Body of pancreas (tissue), 4 donors: ENCODE measurements at places on chromosomes 2 and 18.

- DNase-seq: peak; percentile 30
Observed at GRCh38 chr18:56637711-56638231, 621 bp downstream of the TXNL1 start.

- DNase-seq: no peak
Observed at GRCh38 chr2:48461721-48462120, 68.2 kb upstream of the STON1 start.

- no peak for DNase-seq
Observed at GRCh38 chr2:30038419-30038818, 108.4 kb upstream of the YPEL5 start.

GRCh38 chr2:211513446-211513845 is 957.0 kb downstream of the CPS1 start:
- no peak for DNase-seq

- no peak for DNase-seq
Observed at GRCh38 chr2:208982831-208983230, 441.0 kb upstream of the MAP2 start.

DNA sequence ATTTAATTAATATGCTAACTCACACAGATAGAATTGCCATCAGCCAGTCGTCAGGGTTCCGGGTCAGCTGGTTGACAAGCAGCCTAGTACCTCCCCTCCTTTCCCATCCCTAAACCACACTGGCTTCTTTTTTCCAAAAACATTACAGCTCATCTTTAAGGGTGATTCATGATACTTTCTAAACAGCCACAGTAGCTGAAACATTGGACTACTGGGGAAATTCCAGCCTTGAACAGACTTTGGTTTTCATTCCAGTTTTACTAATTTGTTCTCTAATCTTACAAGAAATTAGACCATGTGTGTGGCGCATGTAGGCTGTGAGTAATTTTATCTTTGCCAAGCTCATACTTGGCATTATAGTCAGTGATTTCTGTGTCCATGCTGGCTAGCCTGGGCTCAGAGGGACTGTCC is 110.8 kb downstream of the FMNL2 start:
- no peak for DNase-seq

DNA sequence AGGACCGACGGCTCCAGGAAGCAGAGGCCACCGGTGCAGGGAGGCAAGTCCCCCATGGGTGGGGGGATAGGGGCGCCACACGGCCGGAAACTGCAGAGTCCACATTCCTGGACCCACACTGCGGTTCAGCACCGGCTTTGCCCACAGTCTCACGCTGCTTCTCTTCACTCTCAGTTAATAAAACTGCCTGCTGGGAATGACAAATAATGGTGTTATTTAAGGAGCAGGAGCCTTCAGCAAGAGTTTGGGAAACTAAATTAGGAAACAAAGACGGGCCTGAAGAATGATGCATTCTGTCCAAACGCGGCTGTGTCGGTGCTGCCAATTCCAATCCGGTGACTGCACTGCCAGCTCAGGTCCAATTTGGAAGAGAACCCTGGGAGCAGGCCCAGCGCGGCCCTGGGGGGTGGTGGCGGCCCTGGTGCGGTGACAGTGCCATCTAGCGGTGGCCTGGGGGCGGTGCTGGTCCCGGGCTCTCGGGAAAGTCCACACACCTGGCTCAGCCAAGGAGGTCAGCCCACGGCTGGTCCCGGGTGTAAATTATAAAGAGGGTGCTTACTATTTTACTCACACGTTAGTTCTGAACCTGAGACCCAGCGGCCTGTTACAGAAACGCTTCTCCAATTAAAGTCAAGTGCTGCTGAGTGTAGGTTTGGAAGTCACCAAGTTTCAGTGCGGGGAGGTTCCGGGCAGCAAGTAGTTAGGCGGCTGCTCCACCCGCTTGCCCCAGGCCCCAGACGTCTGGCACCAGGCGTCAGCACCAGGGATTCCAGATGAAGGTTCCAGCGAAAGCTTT is 73.1 kb upstream of the PXDN start:
- peak; percentile 85 for DNase-seq

DNA sequence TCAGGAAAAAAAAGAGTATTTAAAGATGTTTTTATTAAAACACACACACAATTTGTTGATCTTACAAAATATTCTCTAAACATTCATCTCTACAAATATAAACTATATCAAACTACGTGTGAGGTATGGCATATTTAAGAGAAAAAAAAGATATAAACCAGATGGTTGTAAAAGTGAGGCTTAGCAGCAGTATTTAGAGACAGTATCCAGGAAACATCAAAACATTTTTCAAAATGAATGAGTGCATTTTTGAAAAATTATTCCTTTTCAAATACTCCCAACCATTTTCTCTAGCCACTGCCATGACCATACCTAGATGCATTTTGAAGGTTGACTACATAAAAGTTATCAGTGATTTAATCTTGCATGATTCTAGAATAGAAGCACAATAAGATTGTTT is 38.2 kb upstream of the RAB27B start:
- no peak for DNase-seq

DNA sequence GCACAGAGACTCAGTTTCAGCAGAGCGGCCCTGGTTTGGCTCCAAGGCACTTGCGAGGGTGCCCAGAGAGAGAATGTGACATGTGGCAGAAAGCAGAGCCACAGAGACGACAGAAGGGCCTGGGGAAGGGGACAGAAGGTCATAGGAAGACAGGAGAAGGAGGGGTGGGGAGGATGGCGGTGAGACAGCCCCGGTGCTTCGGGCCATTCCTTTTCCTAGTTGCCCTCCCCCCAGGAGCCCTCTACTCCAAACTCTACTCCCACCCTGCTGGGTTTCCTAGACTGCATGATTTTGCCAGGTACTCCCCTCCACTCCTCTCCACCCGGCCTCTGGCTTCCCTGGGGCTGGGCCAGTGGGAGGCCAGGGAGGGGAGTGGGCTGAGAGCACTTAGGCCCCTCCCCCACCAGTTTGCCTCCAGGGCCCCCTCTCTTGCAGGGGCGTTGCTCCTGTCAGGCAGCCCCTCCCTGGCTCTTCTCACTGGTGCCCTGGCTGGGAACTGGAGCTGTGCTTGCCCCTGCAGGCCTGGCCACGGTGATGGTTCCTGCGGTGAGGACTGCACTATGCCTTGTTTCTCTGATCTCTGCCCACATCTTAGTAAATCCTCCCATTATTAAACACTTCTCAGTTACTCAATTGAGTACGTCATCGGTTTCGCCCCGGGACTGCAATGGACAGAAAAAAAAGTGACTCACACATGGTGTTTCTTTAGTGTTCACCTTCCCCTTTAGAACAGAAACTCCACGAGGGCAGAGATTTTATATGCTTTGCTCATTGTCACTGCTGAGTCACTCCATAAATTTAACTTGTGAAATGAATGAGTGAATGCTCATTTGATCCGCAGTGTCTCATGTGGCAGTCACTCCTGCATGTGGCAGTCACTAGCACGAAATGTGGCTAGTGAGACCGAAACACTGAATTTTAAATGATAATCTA is 58.7 kb upstream of the SP3 start:
- no peak for DNase-seq

GRCh38 chr2:113886479-113887008 is 3.3 kb upstream of the ACTR3 start:
- DNase-seq: no peak

GRCh38 chr2:31322371-31322770 is 88.4 kb downstream of the EHD3 start:
- DNase-seq: no peak

DNA sequence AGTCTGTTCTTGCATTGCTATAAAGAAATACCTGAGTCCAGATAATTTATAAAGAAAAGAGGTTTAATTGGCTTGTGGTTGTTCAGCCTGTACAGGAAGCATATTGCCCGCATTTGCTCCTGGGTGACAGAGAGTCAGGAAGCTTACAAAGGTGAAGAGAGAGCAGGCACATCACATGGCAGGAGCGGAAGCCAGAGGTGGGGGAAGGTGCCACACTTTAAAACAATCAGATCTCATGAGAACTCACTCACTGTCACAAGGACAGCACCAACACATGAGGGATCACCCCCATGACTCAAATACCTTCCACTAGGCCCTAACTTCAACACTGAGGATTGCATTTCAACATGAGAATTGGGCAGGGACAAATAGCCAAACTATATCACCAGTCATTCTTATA is 124.8 kb upstream of the COL5A2 start:
- no peak for DNase-seq

DNA sequence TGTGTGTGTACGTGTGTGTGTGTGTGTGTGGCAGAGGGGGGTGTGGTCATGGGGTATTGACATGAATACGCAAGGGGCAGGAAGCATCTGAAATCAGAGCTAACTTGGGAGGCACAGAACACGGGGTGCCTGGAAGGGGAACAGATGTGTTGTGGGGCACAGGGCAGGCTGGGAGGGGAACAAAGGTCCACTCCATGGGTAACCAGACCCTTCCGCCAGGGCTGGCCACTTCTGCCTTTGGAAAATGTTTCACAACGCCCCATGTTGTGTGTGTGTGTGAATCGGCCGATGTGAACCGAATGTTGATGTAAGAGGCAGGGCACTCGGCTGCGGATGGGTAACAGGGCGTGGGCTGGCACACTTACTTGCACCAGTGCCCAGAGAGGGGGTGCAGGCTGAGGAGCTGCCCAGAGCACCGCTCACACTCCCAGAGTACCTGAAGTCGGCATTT is at the start of gene SLC11A1:
SLC11A1 (plus strand) TSS at position 358 of the 451 bp plus-strand sequence. CDS start 96 bp downstream, outside the sequence.
- DNase-seq: peak; percentile 83

- no peak for DNase-seq
Observed at GRCh38 chr2:236200378-236200777, 32.2 kb upstream of the GBX2 start.

DNA sequence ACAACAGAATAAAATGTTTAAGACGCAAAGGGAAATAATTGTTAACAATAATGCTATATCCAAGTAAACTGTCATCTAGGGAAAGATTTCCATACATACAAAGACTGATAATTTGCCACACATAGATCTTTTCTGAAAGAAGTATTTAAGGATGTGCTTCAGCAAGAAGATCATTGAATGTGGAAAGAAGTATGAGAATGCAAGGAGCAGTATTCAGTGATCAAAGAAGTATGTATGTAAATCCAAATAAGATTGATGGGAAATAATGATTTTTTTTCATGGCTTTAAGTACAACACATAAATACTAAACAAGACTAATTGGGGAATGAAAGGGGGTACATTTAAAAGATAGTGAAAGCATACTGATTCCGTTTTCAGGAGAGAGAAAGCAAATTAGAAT is 410.4 kb upstream of the HS6ST1 start:
- DNase-seq: no peak

GRCh38 chr2:27903649-27904404 is 13.3 kb downstream of the BABAM2 start:
- DNase-seq: no peak
